ENCODE measurements at places on chromosomes 12 and 14. TPM values are rescaled to one million over a fixed set of nuclear protein-coding genes. Genes with fewer than 3 reads are reported as not detected.

DNA sequence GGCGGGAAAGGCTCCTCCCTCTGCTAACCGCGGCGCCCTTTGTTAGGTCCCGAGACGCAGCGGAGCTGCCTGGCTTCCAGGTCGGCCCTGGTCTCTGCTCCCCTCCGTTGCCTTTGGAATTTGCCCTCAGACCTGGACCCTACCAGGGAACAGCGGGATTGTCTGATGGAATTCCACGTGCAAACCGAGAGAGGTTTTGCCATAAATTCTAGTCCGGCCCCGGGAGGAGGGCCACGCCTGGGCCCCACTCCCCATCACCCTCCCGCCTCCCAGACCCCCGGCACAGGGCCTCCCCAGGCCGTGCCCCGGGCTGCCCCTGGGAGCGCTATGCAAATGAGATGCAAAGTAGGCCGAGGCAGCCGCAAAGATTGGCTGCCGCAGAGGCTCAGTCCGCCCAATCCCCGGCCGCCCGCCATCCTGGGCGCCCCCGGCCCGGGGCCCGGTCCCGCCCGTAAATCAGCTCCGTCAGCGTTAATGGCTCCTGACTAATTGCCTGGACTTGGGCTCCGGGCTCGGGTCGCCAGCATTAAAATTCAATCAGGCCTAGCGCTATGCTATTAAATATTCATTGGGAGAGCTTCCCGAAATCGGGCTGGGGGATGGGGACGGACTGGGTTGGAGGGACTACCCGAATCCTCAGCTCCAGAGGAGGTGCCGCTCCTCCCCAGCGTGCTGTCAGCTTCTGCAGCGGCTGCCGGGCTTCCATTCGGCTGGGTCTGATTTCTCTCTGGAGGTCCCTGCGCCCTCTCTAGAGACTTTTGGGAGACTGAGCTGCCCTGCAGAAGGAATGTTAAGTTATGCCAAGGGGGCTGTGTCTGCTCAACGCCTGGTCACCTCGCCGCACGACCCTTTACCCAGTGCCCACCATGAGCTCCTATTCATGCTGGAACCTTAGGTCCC lies 15.7 kb upstream of the FIGNL2 start:
- DNase-seq: no peak

- no peak for DNase-seq
These were observed 266.3 kb downstream of the ZFP36L1 start for GRCh38 chr14:68526512-68527091.

DNA sequence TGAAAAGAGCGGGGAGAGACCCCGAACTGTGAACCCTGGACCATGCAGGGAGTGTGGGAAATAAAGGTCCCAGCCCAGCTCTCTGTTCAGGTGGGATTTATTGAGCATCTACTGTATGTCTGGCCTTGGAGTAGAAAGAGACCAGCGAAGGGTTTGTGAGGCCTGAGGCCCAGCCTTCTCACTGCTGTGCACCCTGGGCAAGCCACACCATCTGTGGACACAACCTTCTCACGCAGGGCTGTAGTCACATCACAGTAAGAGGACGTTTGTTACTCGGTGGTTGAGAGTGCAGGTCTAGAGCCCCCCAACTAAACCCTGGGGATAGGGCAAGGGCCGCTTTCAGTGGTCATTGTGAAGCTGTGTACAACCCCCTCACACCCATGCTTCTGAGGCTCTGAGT lies 18.2 kb downstream of the FAM222A start:
- no peak for DNase-seq

The SOX5 gene
- total RNA-seq: not detected

DNA sequence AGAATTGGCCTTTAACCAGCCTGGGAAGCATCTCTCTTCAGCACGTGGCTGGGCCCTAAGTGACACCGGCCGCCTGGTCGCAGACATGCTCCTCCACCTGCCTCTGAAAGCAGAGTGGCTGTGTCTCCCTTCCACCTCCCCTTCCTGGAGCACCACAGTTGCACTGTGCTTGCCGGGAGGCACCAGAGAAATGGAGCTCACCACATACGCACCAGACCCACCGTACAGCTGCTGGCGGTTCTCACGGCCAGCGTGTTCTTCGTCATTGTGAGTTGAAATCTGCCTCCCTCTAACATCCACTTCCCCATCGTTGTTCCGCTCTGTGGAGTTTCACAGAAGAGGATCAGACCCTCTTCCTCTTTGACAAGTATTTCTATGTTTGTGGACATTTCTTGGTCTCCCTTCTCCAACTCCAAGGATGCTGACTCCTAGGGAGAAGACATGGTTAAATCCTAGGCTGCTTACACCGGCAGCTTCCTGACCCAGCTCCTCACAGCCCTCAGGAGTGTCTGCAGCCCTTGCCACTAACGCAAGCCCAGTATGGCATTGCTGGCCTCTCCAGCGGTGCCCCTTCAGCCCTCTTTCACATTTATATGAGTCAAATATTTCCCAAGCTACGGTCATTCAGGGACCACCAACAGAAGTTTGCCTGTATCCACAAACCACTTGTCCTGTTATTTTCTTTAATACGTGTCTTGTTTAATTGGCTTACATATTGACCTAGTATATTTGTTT lies 11.5 kb upstream of the KRT5 start:
- no peak for DNase-seq

- DNase-seq: no peak
These were observed 83.2 kb upstream of the DIO3 start for GRCh38 chr14:101478096-101478495.

- DNase-seq: no peak
These were observed 45.2 kb downstream of the MAP1LC3B2 start for GRCh38 chr12:116604178-116604895.

GRCh38 chr14:32480337-32480736 lies 151.2 kb downstream of the AKAP6 start:
- DNase-seq: no peak

DNA sequence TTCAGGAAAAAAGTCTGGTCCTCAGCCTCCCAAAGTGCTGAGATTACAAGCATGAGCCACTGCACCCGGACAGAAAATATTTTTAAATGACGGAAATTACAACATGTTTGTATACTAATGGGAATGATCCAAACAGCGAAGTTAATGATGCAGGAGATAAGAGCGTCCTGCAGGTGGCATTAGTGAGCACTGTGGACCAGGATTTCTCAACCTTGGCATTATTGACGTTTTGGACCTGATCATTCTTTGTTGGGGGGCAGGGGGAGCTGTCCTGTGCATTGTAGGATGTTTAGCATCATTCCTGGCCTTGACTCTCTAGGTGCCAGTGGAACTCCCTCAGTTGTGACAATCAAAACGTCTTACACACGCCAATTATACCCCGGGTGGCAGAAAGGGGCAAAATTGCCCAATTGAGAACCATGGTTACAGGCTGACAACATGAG lies 34.1 kb downstream of the SCFD1 start:
- peak; percentile 39 for DNase-seq

DNA sequence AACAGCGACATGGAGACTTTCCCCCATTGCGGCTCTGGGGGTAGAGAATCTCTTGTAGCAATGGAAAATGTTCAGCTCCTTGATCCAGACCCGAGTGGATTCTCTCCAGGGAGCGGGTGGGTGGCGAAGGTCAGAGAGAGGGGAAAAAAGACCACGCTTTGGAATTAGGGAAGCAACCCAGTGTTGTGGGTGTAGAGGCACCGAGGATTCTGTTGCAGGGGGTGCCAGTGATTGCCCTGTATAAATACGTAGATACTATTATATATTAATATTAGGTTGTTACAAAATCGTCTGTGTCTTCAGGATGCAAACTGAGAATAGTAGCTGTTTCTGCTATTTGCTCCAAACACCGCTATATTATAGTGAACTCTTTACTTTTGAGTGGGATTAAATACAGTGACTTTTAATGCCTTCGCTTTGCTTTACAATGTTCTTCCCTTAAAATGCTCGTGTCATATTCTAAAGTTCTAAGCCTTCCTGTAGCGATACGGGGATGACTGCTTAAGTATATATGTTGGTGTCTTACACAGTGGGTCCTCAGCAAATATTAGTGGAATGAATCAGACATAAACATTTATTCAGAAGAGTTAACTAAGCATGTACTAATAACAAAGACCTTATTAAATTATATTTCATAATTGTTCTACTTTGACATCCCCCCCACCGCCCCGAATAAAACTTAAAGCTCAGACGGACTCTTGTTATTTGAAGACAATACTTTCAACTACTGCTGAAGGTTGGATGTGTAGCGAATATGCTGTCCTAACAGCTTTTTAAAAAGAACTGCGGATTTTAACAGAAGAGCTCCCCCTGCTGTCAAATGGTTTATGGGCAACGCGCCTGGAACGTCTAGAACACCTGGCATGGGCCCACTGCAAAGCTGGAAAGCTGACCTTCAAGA lies 136.4 kb upstream of the KRAS start:
- DNase-seq: peak; percentile 90

GRCh38 chr12:110071504-110071903 lies 23.2 kb upstream of the C12orf76 start:
- no peak for DNase-seq

The GZMH gene
- 9.9 TPM for total RNA-seq

DNA sequence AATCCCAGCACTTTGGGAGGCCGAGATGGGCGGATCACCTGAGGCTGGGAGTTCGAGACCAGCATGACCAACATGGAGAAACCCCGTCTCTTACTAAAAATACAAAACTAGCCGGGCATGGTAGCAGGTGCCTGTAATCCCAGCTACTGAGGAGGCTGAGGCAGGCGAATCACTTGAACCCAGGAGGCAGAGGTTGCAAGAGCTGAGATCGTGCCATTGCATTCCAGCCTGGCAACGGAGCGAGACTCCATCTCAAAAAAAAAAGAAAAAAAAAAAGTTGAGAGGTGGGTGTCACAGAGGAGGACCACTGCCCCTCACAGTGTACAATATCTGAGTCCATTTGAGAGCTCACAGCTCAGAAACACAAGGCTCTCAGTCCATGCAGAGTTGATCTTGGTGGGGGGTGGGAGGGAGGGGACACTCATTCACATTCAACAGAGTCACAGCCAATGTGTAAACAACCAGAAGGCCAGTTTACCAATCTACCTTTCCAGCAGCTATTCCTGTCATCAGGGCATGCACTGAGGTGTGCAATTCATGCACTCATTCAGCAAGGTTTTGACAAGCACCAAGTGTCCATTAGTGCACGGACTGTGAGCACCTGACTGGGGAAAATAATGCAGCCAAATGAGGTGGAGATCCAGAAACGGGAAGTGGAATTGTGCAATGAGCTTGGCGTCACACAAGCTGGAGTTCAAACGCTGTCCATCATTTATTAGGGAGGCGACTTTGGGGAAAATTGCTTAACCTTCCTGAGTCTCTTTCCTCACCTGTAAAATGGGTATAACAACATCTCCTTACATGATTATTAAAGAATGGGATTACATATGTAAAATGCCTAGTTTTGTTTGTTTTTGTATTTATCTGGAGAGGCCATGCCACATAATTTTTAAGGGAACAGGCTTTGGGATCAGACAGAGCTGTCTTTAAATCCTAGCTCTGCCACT lies 4.4 kb upstream of the EIF5 start:
- DNase-seq: no peak

GRCh38 chr14:57748279-57748678 lies 117.6 kb downstream of the SLC35F4 start:
- DNase-seq: no peak

The ZBTB42 gene
- total RNA-seq: 5.3 TPM

DNA sequence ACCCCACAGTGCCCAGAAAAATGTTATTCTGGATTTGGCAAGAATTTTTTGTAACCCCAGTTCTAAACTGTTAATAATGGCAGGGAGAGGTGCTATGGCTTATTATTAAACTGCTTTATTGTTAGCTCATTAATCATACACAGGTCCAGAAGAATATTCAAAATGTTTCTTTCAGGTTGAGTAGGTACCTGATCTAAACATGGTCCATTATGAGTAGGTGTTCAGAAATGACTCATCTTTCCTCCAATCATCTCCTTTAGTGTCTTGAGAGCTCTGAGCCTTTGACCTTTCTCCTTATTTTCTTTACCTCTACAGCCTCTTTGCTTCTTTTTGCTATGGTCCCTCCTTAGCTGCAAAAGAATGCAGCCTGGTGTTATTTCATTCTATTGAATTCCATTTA lies 211.0 kb upstream of the GARIN6 start:
- no peak for DNase-seq

GRCh38 chr12:65334521-65334920 lies 56.0 kb downstream of the MSRB3 start:
- no peak for DNase-seq

The RTN1 gene
- total RNA-seq: not detected

GRCh38 chr12:124443931-124444712 lies 123.3 kb downstream of the NCOR2 start:
- DNase-seq: no peak

The KRT6B gene
- not detected for total RNA-seq
